EL (cell line): ENCODE measurements at places on chromosomes 12 and 14.

DNA sequence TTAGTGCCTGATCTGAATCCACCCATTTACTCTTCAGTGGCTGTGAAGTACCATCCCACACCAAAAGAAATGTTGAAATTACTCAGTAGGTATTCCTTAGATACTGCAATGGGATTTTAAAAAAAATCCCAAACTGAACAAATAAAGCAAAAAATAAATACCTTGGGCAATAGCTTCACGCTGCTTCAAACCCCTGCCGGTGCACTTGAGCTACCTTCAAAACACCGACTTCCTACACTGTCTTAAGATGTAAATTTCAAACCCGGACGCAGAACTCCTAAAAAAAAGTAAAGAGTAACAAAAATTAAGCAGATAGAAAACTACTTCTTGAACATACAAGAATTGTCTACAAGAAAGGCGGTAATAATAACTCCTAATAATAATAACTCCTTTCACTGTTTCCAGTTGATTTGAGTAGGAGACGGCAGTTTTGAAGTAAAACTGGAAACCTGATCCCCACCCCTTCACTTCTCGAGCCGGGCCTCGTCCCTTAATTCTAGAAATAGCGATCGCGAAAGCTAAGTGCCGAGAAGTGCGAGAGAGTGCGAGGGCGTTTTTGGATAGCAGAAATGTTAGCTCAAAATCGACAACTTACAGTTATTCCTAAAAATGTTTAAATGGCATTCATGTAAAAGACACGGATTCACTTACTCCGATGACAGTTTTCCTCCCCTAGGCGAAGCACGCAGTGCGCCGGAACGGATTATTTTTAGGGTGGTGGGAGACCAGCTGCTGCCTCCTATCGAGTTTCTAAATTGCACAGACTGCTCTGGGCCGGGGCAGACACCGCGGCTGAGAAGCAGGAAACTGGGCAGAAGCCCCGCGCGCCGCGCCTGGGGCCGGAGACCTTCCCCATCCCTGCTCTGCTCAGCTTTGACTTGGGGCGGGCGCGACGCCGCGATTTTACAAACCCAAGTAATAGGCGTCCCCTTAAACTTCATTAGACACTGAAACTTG, at the start of gene ABCC9:
Gene ABCC9, minus strand, starts transcription at position 878 of the 957 bp plus-strand sequence. CDS start 4,752 bp downstream, outside the sequence.
- peak; percentile 53 for DNase-seq

DNA sequence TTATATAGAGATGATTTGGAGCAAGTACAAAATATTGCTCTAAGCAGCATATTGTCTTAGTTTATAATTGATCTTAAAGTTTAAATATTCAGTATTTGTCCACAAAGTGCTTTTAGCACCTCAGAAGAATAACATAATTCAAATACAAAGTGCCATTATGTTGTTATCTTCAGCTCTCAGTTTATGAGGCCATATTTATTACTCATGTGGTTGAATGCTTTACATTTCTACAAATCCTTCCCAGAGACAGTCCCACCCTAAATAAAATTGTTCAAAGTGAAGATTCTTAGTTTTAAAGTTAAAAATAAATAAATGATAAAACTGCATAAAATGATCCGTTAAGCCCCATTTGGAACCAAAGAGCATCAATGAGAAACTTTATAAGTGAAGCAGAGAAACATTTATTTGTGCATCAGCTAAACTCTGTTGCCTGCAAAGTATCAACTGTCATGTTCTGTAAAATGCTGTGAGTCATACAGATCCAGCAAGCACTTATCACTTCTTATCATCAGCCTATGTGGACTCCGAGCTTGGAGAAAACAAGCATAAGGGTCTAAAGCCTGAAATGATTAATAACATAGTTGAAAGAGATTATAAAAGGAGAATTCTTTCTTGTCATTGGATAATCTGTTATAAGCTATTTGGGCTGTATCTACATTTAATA, 218.9 kb downstream of the ADAMTS20 start:
- DNase-seq, result peak; percentile 70

DNA sequence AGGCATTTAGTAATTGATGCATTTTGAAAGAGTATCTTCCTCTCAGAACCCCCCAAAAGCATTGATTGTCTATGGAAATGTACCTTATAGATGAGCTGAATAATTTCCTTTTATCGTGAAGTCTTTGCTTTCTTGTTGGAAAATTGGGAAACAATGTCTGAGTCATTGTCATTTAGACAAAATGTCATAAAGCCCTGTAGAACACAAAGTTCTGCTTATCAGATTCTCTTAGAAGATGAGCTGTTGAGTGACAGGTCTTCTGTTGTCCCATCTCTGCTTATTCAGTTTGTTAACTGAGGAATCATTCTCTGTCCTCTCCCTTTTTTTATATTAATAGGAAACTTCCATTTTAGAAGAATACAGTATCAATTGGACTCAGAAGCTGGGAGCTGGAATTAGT, 22.9 kb downstream of the MAPKAPK5 start:
- DNase-seq, result no peak

GRCh38 chr12:1630827-1631591, 2.0 kb downstream of the WNT5B start:
- DNase-seq, result no peak

DNA sequence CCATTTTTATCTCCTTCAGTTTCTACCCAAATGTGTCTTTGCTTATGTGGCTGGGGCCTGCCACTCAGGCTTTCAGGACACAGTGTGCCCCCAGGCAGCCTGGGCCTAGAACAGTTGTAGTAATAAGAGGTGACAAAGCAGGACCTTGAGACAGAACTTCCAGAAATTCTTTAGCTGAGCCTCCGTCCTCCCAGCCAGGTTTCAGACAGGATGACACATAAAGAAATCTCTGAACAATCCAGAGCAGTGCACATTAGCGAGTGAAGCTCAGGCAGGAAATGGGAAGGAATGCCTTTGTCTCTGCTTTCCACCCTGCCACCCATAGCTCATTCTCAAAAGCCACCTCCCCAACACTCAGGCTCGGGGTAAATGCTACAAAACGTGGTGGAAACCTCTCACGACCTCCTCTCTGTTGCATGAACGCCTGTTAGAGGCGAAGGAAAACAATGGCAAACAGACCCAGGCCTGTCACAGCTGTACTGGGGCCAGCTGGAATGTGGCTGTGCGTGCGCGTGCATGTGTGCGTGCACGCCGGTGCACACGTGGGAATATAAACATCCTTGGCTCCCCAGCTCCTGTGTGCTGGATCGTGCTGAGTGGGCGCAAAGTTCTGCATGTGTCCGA, 286.7 kb downstream of the ZFP36L1 start:
- peak; percentile 75 for DNase-seq

- DNase-seq, result no peak
Measured at GRCh38 chr12:66929121-66929520, 250.2 kb upstream of the GRIP1 start.

DNA sequence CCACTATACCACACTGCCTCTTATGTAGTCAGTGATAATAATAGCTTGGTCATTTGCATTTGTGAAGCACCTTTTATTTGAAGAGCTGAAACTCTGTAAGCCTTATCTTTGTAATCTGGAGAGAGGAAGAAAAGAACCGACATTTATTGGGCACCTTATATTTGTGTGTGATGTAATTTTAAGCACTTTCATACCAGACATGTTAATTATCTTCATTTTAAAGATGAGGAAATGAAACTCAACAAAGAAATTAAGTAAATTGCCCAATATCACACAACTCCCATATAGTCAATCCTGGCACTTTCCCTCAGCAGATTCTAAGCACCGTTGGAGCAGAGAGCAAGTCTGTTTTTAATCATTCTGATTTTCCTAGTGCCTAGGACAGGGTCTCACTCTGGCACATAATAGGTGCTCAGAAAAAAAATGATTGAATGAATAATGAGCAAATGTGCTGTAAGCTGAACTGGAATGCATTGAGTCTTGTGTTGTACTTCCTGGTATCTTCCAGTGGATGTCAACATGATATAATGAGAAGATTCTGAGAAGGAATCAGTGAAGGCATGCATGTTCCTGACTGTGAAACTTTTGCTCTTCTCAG, 418.9 kb downstream of the ZFP36L1 start:
- DNase-seq, result no peak

- peak; percentile 25 for DNase-seq
Measured at GRCh38 chr12:102513739-102514138, 33.4 kb upstream of the IGF1 start.

DNA sequence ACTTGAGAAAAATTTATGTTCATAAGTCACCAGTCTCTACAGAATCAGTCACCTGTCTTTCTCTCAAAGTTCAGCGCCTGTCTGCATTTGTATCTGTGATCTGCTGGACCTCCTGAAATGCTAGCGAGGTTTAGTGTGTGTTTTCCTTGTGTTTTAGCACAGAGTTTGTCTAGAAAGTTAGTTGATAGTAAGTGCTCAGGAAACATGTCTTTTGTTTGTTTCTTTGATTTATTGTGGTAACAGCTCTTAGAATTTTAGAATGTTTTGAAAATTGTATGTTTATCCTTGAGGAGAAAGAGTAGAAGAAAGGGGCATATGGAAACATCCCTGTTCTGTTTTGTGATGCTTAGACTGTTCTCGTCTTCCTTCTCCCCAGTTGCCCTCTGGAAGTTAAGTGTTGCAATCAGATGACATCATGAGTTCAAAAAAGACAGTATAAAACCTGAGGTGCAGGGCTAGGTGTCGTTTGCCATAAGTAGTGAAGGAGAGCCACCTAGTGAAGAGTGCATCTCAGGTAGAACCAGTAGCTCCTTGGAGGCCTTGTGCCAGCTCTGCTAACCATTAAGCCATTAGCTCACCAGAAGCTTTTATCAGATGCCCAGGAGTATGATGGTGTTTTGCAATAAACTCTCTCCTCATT, 44.8 kb downstream of the FBXW8 start:
- no peak for DNase-seq

- no peak for DNase-seq
Measured at GRCh38 chr14:76930549-76930948, 98.0 kb downstream of the IRF2BPL start.

DNA sequence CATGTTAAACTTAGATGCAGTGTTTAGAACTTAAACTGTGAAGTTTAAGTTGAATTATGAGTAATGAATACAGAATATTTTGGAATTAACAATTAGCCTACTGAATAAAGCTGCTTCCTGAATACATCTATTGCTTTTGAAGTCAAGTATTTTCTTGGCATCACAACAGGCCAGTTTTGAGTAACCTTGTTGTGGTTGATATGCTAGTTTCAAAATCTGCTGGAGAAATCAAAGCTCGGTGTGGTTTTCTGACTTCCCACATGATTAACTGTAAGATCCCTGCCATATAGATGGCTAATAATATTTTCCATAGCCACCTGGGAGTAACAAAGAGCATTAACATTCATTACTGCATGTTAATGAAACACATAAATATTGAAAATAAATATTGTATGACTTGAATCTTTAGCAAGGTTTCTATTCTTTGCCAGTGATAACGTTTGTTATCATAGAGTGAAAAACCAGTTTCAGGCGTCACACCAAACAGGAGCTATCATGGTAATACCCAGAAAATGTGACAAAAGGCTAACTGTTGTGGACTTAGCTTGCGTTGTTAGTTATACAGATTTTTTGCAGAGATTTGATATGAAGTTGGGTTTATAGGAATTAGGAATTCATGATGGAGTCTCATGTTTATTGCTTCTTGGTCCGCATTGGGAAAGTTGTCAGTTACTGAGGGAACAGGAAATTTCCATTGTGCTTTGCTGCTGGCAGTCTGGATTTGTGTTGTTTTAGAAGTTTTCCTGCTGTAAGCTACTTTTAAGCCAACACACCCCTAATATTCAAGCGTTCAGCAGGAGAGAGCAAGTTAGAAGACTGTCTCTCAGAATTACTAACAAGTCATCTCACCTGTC, 32.1 kb downstream of the PPFIBP1 start:
- DNase-seq, result no peak

DNA sequence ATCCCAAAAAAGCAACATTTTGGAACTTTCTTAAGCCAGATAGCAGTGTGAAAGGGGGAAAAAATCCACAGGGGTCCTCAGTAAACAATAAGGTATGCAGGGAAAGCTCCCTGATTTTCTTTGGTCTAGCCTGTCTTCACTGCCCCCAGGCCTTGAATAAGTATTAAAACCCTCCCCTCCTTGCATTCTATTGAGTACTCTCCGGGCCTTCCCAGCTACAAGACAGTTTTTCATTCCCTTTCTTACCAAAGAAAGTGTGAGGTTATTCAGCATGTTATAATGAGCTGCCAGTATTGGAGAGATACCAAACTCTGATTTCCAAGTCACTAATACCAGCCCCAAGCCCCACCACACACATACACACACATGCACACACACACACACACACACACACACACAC, 59.8 kb upstream of the KIF21A start:
- no peak for DNase-seq

- peak; percentile 51 for DNase-seq
Measured at GRCh38 chr14:54207476-54208462, 189.0 kb upstream of the CDKN3 start.

GRCh38 chr14:70268760-70269159, 80.0 kb upstream of the SLC8A3 start:
- DNase-seq, result no peak

DNA sequence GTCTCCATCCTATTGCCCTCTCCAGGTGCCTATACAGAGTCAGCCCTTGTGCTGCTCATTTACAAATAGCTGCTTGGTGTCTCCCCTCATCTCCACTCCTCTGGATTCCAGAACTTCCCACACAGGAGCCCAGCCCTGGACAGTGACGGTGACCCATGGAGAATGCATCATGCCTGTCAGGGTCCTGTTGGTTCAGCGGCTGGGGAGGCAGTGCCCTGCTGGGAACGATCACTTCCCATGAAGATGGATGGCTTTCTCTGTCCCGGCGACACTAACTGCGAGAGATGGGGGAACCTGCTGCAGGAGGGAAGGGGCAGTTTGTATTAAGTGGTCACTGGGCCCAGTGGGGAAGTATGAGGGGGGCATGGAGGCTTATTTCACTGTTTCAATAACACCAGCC, 395.0 kb upstream of the TBX3 start:
- DNase-seq, result no peak

DNA sequence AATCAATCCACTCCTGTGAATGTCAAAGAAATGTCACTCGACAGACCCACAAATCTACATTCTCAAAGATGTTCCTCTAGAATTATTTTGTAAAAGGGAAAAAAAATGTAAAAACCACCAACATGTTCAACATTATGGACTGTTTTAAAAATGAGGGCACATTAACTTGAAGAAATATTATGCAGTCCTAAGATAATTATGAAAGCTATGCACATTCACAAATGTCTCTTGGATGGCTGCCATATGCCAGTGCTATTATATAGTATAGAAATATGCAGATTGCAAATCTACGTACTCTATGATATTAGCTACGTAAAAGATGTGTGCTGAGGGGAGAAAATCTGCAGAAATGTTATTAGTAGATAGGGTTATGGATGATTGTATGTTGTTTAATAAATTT, 334.2 kb downstream of the BMP4 start:
- DNase-seq, result no peak
